ENCODE measurements at places on chromosomes 3 and 15. TPM values are rescaled to one million over a fixed set of nuclear protein-coding genes. Genes with fewer than 3 reads are reported as not detected.
A peak's percentile ranks its signal among the peaks of the same experiment; 100 is the strongest.

Gene ALS2CL
- 59.7 TPM for total RNA-seq

Gene TRANK1
- total RNA-seq = 36.9 TPM

DNA sequence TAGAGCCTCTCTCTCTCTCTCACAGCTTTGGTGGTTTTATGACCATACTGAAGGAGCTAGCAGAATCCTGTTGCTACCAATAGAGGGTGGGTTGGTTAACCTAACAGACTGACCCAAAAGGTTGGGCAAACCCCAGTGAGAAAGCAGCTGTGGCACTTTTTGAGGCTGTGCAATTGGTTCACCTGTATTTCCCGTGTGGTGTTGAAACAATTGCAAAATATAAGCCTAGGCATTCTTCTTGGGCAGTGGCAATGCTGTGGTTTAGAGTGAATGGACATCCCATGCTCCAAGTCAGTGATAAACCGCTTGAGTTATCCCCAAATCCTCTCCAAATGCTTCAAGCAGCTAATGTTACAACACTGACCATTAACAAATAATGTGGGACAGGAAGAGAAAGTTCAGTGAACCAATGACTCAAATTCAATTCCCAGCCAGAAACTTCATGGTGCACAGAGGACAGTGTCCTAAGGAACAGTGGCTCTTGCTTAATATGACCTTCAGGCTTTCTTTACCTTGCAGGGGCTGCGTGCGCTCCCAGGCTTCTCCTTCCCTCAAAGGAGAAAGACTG is 261.9 kb upstream of the ICE2 start:
- DNase-seq = no peak

DNA sequence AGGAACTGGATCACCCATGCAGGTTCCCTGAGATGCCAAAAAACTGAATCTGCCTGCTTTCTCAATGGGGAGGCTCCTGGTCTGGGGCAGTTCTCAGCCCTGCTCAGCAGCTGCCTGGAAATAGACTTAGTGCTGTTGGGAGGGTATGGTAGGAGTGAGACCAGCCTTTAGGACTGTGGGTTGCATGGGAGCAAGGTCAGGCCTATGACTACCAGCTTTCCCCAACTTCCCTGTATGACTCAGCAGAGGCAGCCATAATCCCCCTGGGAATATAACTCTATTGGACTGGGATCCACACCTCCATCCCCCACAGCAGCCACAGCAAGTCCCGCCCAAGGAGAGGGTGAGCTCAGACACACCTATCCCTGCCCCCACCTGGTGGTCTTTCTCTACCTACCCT is 87.0 kb downstream of the CFAP44 start:
- no peak for DNase-seq

GRCh38 chr3:178095522-178095921 is 440.7 kb upstream of the KCNMB2 start:
- no peak for DNase-seq

DNA sequence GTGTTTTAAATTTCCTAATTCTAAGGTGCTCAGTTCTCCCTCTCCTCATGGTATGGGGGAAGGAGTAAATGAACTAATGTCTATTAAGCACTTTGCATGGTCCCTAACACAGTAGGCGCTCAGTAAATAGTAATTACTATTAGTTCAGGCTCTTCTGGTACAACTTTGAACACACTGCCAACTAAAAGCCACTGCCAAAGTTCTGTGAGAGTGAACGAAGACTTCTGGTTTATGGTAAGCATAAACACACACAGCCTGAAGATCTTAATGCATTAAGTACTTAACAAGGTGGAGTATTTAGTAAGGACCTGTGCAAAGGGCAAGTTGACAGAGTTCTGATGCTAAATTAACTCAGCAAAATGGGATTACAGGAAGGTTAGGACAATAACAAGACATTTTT is 24.7 kb downstream of the RARB start:
- DNase-seq = no peak

GRCh38 chr15:68725736-68726135 is 95.0 kb downstream of the ANP32A start:
- peak; percentile 58 for DNase-seq

- no peak for DNase-seq
These were observed 72.6 kb downstream of the SAMMSON start for GRCh38 chr3:70072180-70072579.

DNA sequence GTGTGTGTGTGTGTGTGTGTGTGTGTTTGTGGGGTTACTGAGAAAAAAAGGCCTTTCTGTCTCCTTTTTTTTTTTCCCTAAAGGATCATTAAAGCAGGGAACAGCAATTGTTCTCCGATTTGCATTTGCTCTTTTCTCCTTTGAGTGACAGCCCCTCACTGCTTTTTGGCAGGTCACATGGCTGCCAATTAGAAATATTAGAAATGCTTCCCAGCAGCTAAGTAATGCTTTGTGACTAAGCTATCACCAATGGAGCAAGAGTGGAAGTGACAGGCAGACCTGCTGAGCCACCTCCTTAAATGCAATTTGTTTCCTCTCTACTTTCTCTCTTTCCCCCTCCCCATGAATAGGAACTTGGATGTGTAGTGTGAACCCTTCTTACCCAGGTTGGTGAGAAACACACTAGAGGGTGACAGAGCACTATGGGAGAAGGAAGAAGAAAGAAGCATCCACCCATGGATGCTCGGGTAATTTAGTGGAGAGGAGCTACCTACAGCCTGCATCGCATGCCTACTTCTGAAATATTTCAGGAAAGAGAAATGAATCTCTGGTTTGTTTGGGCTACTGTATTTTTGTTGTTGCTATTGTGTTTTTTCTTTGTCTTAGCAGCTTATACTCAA is 165.2 kb upstream of the PDZRN3 start:
- no peak for DNase-seq
